GM10248 (cell line): ENCODE measurements at places on chromosomes 12 and 14.

GRCh38 chr12:57242691-57243454 is 8.1 kb downstream of the STAC3 start:
- DNase-seq = peak; percentile 72

- no peak for DNase-seq
Measured at GRCh38 chr14:22888662-22889061, 5.6 kb downstream of the REM2 start.

GRCh38 chr12:13701502-13701901 is 279.9 kb downstream of the GRIN2B start:
- DNase-seq = no peak

- peak; percentile 10 for DNase-seq
Measured at GRCh38 chr12:33439587-33440011, at the start of gene SYT10. TSS of gene SYT10 (minus strand) at chr12:33439819. CDS start at chr12:33439522, 297 bp downstream.

GRCh38 chr12:34126239-34126641 is 103.9 kb downstream of the ALG10 start:
- DNase-seq = no peak

GRCh38 chr12:106692896-106693820 is 81.3 kb upstream of the RIC8B start:
- no peak for DNase-seq

- no peak for DNase-seq
Measured at GRCh38 chr12:126147321-126147720, 1082.1 kb downstream of the AACS start.

- no peak for DNase-seq
Measured at GRCh38 chr14:105098316-105098715, 33.1 kb upstream of the GPR132 start.

GRCh38 chr12:116588390-116589028 is 29.3 kb downstream of the MAP1LC3B2 start:
- DNase-seq = no peak

DNA sequence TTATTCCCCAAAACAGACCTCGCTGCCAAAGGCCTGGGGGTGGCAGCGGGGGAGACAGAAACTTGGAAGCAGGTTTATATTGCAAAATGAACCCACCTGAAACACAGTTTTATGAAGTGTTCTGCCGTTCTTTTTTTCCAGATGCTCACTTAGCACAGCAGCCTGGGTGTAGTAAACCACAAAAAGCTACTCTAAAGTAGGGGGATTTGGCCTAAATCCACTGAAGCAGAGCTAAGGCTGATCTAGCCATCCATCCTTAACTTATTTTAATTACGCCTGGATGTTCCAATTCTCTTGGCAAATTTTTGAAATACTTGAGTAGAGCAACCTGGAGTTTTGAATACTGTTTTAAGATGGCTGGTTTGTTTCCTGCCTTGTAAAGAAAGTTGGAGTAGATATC is 121.2 kb downstream of the GPR135 start:
- no peak for DNase-seq

- DNase-seq = no peak
Measured at GRCh38 chr14:88815980-88816379, 8.5 kb upstream of the TTC8 start.

- no peak for DNase-seq
Measured at GRCh38 chr12:126591533-126591932, 1526.3 kb downstream of the AACS start.

- DNase-seq = no peak
Measured at GRCh38 chr12:103494734-103495468, 867 bp downstream of the C12orf42 start.

DNA sequence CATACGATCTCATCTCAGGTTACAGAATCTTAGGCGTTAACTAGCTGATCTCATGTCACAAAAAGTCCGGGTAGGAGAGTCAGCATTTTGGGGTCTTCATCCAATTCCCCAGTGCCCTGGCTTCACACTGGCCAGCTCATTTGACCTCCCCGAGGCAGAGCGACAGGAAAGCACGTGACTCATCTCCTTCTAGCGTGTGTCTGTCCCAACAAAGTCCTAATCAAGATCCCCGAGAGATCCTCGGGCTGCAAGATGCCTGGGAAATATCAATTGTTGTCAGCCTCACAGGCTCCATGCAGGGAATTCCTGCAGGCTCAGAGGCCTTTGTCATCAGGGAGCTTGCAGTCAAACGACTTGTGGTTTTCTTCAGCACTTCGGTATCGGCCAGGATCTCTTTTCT is 57.5 kb downstream of the ZNF664 start:
- DNase-seq = no peak

DNA sequence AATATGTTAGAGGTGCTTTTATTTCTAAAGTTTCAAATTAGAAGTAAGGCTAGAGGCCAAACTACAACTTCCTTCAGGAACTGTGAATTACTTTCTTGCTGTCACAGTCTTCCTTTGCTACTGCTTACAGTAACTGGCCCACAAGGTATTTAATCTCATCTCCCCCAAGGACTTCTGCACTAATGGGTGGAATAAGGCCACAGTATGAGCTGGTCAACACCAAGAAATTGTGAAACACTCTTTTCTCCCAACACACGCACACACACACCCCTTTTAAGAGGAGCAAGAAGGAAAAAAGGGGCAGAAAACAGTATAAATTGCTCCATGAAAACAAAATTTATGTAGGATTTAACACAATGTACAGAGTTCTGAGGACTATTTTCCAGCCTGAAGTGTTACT is 45.6 kb downstream of the SCAF11 start:
- no peak for DNase-seq

GRCh38 chr12:116406529-116406928 is 129.0 kb upstream of the MED13L start:
- no peak for DNase-seq

DNA sequence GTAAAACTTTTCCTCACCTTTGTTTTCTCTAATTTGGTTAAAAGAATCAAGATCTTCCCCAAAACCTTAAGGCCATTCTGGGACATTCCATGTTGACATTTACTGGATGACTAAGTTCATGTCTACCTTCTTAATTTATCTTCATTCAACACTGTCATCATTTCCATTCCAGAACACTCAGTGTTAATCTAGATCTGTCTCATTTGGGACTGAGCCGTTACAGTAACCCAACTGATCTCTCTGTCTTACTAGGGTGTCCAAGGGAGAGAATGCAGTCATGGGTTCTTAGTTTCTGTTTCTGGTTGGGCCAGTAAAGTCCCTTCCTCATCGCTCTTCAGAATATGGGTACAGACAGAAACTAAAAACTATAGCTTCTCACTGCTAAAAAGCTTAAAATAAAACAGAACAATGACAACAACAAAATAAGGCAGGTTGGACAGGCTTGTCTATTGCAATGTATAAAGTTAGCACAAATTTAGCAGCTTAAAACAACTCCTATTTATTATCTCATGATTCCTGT is 144.8 kb downstream of the ASCL1 start:
- peak; percentile 59 for DNase-seq

GRCh38 chr12:59121451-59121850 is 201.1 kb upstream of the LRIG3 start:
- DNase-seq = no peak

DNA sequence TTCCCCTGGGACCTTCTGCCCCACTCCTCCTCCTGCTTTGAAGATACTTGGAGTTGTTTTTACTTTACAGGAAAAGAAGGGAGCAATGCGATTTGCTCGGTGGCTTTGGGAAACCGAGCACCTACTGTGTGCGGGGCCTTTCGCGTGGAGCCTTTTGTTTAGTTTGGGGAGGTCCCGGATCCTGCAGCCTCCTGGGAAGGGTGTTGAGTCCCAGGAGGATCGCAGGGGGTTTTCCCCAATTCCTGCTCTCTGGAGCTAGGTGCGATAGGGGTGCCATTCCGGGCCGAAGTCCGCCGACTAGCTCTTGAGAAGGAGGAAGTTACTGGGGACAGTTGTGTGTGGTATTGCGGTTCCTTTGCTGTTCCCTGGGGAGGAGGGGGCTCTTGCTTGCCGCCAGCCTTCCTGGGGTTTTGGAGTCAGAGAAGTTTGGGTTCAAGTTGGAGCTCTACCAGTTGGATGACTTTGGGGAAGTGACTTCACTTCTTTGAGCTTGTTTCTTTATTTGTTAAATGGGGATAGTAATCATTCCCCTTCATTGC is 1.1 kb downstream of the BRI3BP start:
- DNase-seq = no peak
